ENCODE measurements at places on chromosomes 12 and 14.

- DNase-seq, result no peak
Observed at GRCh38 chr12:75978677-75979076, 52.9 kb downstream of the PHLDA1 start.

GRCh38 chr12:23113781-23114180 lies 488.8 kb downstream of the ETNK1 start:
- no peaks in the 10 kb centered on the region for H3K27me3 ChIP-seq
- H3K4me1 ChIP-seq, result no peaks in the 10 kb centered on the region
- no peak overlapping the region for H3K4me3 ChIP-seq
- no peak for DNase-seq
- H3K36me3 ChIP-seq, result no peaks in the 10 kb centered on the region

DNA sequence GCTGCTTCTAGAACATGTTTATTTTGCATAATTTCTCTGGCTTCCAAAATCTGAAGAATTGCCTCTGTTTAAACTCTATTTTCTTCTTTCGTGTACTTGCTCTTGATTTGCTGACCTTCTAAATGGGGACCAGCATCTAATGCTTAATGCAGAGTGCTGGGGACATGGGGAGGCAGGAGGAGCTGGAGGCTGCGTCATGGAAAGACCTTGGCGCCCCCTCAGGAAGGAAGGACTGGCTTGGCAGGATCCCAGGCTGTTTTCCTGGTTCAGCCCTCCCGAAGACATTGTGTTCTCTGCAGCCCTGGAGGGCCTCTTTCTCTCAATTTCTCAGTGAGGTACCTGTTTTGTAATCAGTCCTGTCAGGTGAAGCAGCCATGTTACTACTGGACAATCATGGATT lies 5.5 kb downstream of the PRKCH start:
- peak overlapping the region; percentile 11 for H3K27ac ChIP-seq
- no peak overlapping the region for H3K4me3 ChIP-seq
- peaks cover 10% of the 10 kb centered on the region for H3K4me1 ChIP-seq
- no peak for DNase-seq
- H3K27me3 ChIP-seq, result no peaks in the 10 kb centered on the region

GRCh38 chr12:4280351-4281163 lies 7.0 kb downstream of the CCND2 start:
- H3K4me1 ChIP-seq, result peaks cover 5% of the 10 kb centered on the region
- DNase-seq, result no peak
- H3K27me3 ChIP-seq, result 0 out of 2 replicates have a peak, but pooled peaks cover 6% of the 10 kb centered on the region
- H3K36me3 ChIP-seq, result no peaks in the 10 kb centered on the region

DNA sequence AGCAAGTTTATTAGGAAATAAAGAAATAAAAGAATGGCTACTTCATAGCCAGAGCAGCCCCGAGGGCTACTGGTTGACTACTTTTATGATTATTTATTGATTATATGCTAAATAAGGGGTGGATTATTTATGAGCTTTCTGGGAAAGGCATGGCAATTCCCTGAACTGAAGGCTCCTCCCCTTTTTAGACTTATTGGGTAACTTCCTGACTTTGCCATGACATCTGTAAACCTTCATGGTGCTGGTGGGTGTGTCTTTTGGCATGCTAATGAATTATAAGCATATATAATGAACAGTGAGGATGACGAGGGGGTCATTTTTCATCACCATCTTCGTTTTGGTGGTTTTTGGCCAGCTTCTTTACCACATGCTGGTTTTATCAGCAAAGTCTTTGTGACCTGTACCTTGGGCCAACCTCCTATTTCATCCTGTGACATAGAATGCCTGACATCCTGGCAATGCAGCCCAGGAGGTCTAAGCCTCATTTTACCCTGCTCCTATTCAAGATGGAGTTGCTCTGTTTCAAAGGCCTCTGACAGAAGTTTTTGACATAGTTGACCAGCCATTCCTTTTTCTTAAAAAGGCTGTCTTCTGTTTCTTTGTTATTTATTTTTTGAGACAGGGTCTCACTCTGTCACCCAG lies 11.1 kb upstream of the PTGES3 start:
- no peak overlapping the region for H3K27ac ChIP-seq
- no peak overlapping the region for H3K4me3 ChIP-seq
- H3K4me1 ChIP-seq, result no peaks in the 10 kb centered on the region

GRCh38 chr14:59303216-59303615 lies 114.7 kb downstream of the DAAM1 start:
- no peaks in the 10 kb centered on the region for H3K36me3 ChIP-seq
- H3K4me3 ChIP-seq, result no peak overlapping the region
- no peaks in the 10 kb centered on the region for H3K27me3 ChIP-seq
- no peak for DNase-seq
- no peak overlapping the region for H3K27ac ChIP-seq
- peaks cover 20% of the 10 kb centered on the region for H3K4me1 ChIP-seq

DNA sequence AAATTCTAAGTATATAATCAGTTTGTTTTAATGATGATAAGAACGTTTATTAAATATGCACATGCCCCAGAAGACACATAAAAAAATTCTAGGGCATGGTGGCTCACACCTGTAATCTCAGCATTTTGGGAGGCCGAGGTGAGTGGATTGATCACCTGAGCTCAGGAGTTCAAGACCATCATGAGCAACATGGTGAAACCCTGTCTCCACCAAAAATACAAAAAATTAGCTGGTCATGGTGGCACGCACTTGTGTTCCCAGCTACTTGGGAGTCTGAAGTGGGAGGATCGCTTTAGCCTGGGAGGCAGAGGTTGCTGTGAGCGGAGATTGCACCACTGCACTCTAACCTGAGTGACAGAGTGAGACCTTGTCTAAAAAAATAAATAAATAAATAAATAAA lies 4.0 kb downstream of the CD69 start:
- no peaks in the 10 kb centered on the region for H3K36me3 ChIP-seq
- no peaks in the 10 kb centered on the region for H3K4me1 ChIP-seq

- H3K36me3 ChIP-seq, result no peaks in the 10 kb centered on the region
- no peak overlapping the region for H3K4me3 ChIP-seq
- H3K27me3 ChIP-seq, result no peaks in the 10 kb centered on the region
- DNase-seq, result no peak
- peaks cover 56% of the 10 kb centered on the region for H3K4me1 ChIP-seq
Observed at GRCh38 chr14:104686624-104687517, 2.5 kb upstream of the INF2 start.

DNA sequence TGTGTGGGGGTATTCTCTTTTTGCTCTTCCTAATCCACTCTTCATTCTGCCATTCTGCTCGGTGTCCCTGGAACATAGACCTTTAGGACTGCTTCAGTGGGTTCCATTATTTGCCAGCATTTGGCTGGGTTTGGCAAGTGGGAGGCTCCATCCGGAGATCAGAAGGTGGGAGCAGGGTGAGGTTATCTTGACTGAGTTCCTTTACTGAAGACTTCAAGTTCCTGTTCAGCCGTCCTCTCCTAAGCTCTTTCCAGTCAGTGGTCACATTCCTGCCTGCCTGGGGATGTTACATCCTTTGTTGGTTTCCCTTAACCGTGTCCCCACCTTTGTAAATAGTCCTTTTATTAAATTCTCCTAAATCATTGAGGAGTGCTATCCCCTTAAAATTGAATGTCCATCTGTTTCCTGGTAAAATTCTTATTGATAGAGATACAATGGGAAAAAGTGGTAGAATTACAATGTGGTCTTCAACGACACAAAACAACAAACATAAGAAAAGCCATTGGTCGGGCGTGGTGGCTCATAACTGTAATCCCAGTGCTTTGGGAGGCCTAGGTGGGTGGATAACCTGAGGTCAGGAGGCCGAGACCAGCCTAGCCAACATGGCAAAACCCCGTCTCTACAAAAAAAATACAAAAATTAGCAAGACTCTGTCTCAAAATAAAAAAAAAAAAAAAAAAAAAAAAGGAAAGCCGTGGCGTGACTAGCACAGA lies 5.0 kb upstream of the MIA2 start:
- H3K27me3 ChIP-seq, result no peaks in the 10 kb centered on the region
- no peak overlapping the region for H3K4me3 ChIP-seq
- no peak for DNase-seq
- H3K36me3 ChIP-seq, result no peaks in the 10 kb centered on the region
- peaks cover 25% of the 10 kb centered on the region for H3K4me1 ChIP-seq

- peak; percentile 3 for DNase-seq
- H3K4me3 ChIP-seq, result no peak overlapping the region
- H3K4me1 ChIP-seq, result no peaks in the 10 kb centered on the region
- H3K27ac ChIP-seq, result no peak overlapping the region
Observed at GRCh38 chr12:71371122-71371521, 68.5 kb upstream of the LGR5 start.

DNA sequence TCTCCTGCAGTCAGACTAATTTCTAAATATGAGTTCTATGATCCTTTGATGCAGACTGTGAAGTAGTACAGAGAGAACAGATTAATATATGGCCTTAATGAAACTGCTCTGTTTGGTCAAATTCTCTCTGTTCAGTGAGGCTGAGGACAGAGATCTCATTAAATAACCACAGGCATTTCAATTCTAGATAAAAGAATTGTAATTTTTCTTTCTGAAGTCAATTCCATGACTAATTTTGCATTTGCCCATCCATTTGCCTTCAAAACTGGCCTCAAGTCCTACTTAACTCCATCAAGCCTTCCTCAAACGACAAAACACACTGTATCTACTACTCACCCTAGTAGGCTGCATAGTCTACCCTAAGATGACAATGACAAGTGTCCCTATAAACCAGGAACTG lies 67.1 kb downstream of the DUSP16 start:
- H3K4me1 ChIP-seq, result no peaks in the 10 kb centered on the region
- H3K4me3 ChIP-seq, result no peak overlapping the region
- no peaks in the 10 kb centered on the region for H3K36me3 ChIP-seq
- no peaks in the 10 kb centered on the region for H3K27me3 ChIP-seq

DNA sequence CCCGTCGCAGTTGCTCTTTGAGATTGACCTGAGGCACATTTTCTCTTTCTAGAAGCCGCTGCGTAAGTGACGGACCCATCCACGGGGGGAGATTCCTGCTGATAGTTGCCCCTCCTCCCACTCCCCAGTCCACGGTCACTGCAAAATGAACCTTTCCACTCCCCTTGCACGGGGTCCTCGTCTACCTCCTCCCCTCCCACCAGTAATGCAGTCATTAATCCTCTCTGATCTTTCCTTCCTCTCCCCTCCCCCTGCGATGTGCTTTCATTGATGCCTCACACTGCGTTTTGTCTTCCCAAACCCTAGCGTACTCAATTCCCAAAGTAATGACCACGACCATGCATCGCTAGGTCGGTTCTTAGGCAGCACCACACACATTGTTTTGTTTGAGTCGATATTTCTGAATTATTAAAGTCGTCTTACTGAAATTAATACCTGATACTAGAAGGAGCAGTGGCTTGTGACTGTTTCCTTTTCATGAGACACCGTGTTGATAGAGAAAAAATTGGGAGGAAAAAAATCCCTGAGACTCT lies 857 bp downstream of the ETNK1 start:
- peak overlapping the region; percentile 88 for H3K27ac ChIP-seq
- H3K4me1 ChIP-seq, result peaks cover 20% of the 10 kb centered on the region
- peak overlapping the region; percentile 86 for H3K4me3 ChIP-seq
- no peaks in the 10 kb centered on the region for H3K27me3 ChIP-seq
- no peaks in the 10 kb centered on the region for H3K36me3 ChIP-seq
- peak; percentile 16 for DNase-seq

GRCh38 chr14:33542338-33543287 lies 408.3 kb downstream of the EGLN3 start:
- no peak overlapping the region for H3K4me3 ChIP-seq
- H3K27ac ChIP-seq, result no peak overlapping the region
- no peaks in the 10 kb centered on the region for H3K27me3 ChIP-seq
- no peaks in the 10 kb centered on the region for H3K36me3 ChIP-seq

DNA sequence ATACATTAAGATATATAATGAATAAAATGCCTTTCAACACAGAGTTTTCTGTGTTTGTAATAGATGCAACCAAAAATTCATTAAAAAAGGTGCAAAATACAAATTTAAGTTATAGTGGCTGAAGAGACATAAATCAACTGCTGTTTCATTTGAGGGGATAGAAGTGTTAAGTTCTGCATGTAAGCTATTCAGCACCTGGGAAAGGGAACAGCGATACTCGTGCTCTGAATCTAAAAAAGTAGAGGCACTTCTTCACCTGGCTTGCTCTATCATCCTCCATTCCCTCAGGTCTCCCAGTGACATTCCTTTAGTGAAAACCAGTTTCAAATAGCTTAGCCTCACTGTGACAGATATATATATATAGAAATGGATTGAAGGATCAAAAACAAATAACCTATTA lies 222.6 kb downstream of the ACSS3 start:
- H3K4me3 ChIP-seq, result no peak overlapping the region
- H3K36me3 ChIP-seq, result no peaks in the 10 kb centered on the region
- DNase-seq, result no peak
- peaks cover 7% of the 10 kb centered on the region for H3K27me3 ChIP-seq

- no peak for DNase-seq
- no peak overlapping the region for H3K27ac ChIP-seq
- H3K4me3 ChIP-seq, result peak overlapping the region; percentile 35
- H3K4me1 ChIP-seq, result peaks cover 5% of the 10 kb centered on the region
- peaks cover 3% of the 10 kb centered on the region for H3K36me3 ChIP-seq
Observed at GRCh38 chr14:45083617-45083975, 320 bp upstream of the PRPF39 start.

DNA sequence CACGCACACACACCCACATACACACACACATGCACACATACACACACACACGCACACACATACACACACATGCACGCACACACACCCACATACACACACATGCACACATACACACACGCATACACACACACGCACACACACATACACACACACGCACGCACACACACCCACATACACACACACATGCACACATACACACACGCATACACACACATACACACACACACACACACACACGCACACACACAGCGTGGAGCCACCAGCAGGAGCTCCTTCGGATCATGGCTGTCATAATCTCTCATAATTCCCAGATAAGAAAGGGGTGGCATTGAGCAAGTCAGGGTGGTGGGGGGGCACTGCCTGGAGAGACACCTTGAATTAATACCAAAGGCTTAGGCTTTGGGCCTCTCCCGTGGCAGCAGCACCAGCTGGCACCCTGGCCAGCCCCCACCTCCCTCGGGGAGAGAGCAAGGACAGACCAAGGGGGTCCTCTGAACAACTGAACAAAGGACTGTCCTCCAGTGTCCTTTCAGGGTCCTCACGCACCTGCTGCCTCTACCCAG lies 21.9 kb downstream of the ANO2 start:
- no peak for DNase-seq
- H3K4me3 ChIP-seq, result no peak overlapping the region
- no peak overlapping the region for H3K27ac ChIP-seq
- no peaks in the 10 kb centered on the region for H3K27me3 ChIP-seq
- H3K36me3 ChIP-seq, result no peaks in the 10 kb centered on the region

DNA sequence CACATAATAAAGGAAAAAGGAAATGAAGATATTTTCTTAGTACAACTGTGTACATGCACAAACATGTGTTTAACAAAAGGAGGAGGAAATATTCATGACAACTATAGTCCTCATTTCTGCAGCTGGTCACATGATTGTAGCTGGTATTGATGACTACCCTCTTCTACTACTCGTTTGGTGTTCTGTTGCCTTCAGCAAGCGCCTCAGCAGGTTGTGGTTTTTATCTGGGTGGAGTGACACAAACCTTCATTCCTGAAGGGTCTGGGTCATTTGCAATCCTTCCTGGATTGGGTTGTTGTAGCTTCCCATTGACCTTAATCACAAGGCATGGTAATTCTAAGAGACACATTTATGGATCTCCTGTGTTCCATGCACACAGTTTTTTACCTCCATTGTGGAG lies 1009.9 kb upstream of the USP15 start:
- no peak overlapping the region for H3K27ac ChIP-seq
- no peaks in the 10 kb centered on the region for H3K4me1 ChIP-seq
- H3K36me3 ChIP-seq, result no peaks in the 10 kb centered on the region

GRCh38 chr12:45246236-45246635 lies 30.3 kb downstream of the ANO6 start:
- no peaks in the 10 kb centered on the region for H3K36me3 ChIP-seq
- DNase-seq, result no peak
- H3K4me1 ChIP-seq, result no peaks in the 10 kb centered on the region
- no peak overlapping the region for H3K27ac ChIP-seq
- H3K4me3 ChIP-seq, result no peak overlapping the region
- H3K27me3 ChIP-seq, result no peaks in the 10 kb centered on the region
